ENCODE measurements at places on chromosomes 5 and 9.

DNA sequence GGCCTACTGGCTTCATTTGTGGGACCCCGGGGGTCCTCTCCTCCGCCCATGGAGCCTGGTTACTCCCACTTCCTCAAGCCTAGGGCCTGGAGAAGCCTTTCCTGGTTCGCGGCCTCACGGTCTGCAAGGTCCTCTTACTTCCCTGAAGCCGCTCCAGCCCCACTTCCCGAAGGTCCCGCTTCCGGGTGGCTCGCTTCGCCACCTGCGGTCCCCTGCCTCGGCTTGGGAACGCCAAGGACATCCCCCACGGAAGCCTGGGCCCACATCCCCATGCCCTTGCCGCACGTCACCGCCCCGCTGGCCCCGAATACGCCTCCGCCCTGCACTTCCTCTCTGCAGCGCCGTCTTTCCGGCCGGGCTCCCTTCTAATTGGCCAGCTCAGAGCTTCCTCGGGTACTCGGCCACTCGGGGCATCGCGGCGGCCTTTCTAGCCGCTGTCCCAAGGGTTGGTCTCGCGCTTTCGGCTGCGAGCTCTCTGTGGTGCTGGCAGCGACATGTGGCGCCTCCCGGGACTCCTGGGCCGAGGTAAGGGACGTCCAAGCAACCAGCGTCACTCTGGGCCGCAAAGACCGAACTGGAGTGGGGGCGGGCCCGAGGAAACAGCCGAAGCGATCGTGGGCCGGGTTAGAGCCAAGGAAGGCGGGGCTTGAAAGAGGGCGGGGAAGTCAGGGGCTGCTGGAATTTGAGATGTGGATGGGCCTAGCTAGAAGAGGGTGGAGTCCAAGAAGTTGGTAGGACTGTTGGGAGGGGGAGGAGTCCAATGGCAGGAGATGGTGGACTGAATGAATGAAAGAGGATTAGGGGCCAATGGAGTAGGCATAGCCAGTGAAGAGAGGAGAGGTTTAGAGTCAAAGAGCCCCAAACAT is at the start of gene DELE1:
TSS of gene DELE1 (plus strand) at position 424 of the 866 bp plus-strand sequence. CDS start at position 495, 71 bp downstream.
- DNase-seq = peak; percentile 97

- DNase-seq = no peak
Measured at GRCh38 chr5:53557386-53557785, 3.1 kb upstream of the NDUFS4 start.

DNA sequence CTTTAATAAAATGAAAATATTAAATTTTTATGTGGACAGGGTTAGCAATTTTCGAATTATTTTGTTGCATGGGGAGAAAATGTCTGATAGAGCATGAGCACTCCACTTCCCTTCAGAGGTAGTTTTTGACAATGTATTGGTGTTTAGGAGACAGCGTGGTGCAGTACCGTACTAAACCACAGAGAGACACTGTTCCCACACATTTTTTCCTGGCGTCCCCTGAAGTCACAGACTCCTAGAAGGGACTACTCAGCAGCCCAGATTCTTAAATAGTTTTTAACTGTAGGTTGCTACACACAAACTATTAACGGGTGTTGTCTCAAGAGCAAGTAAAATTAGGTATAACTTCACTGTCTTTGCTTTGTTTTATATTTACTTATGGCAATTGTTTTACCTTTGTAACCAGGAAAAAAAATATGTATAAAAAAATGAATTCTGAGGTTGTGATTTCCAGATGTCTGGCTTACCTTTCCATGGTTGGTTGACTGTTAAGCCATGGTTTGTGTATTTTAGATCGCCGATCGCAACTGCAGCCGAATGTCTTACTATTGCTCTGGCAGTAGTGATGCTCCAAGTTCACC is 171.2 kb downstream of the DOCK8 start:
- no peak for DNase-seq

- no peak for DNase-seq
Measured at GRCh38 chr5:103829585-103829984, 267.0 kb upstream of the NUDT12 start.

DNA sequence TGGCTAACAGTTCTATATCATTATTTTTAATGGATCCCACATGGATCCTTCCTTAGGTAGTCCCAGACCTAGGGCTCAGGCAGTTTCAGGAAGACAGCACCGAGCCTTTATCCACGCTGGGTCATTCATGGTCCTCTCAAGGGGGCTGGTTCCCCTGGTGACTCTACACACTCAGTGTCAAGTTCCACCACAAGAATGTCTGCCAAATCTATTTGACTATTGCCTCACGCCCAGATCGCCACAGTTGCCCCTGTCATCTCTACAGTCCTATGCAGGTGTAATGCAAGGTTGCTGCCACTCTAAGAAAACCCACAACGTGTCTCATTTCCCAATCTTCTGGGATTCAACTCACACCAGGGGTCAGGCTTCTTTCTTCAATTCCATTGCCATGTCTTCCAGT is 8.0 kb upstream of the ZNF366 start:
- peak; percentile 44 for DNase-seq

DNA sequence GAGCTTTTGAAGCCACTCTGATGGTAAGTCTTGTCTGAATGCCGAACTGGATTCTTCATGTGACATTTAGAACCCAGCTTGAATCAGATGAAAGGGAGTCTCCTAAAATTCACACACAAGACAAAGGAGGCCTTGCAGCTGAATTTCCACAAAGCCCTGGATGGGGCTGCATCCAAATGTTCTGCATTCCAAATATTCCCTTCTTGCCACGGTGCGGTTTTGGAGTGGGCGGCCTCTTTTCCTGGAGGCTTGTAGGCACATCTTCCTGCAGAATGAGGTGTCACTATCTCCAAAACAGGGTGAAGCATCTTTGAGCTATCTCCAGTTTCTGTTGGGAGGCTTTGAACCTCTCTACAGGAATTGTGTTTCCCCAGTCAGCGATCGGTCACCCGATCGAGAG is 342.7 kb downstream of the ARHGEF28 start:
- DNase-seq = no peak

GRCh38 chr5:149839761-149840160 is 104.8 kb downstream of the PDE6A start:
- DNase-seq = no peak

GRCh38 chr9:21357479-21358460 is 7.1 kb upstream of the IFNA6 start:
- DNase-seq = no peak

- DNase-seq = peak; percentile 26
Measured at GRCh38 chr9:36847781-36848673, 186.0 kb downstream of the PAX5 start.

DNA sequence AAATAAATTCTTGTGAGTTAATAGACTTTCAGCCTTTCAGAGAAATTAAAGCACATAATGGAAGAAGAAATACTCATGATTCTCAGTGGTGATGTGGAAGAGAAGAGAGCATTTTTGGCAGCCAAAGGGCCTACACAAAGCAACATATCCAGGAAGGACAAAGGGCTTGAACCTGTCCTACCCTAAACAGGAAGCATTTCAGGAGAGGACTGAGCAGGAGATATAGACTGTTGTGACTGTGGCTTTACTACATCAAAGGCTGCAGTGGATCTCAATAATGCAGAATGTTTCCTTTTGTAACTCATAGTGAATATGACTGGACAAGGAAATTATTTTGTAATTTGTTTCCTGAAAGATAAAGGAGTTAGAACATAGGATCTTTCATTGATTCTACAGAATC is 1.3 kb upstream of the PARP8 start:
- DNase-seq = no peak

- no peak for DNase-seq
Measured at GRCh38 chr9:86600977-86601376, 246.8 kb upstream of the TUT7 start.

GRCh38 chr5:39368116-39368515 is 3.8 kb upstream of the C9 start:
- no peak for DNase-seq

DNA sequence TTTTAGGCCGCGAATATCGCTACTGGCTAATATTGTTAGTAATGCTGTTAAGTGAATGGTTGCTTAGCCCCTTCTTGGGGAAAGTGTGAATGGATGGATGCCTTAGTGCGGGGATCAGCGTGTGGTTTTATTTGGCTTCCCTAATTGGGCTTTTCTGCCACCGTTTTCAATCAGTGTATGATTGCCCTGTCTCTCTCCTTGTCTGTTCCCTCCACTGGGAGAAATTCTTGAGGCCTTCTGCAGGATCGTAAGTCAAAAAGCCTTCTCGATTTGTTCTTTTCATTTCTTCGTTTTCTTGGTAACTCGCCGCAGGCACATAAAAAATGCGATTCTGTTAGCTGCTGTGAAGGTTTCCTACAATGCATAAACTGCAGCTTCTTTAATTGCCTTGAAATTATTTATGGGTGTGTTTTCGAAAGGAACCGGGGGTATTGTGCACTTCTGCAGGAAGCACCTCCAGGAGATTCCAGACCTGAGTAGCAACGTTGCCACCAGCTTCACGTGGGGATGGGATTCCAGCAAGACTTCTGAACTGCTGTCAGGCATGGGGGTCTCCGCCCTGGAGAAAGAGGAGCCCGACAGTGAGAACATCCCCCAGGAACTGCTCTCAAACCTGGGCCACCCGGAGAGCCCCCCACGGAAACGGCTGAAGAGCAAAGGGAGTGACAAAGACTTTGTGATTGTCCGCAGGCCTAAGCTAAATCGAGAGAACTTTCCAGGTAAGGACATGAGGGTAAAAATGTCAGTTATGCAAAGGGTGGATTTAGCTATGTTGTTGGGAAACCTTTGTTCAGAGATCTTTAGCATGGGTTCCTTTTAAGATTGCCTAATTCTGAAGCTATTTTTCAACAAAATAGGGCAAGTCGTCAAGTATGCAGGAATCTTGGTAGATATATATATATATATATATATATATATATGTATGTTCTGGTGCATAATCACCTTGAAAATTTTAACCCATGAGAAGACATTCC is 700 bp downstream of the SKP2 start:
- no peak for DNase-seq

- no peak for DNase-seq
Measured at GRCh38 chr5:59800347-59800893, 93.1 kb downstream of the PDE4D start.

DNA sequence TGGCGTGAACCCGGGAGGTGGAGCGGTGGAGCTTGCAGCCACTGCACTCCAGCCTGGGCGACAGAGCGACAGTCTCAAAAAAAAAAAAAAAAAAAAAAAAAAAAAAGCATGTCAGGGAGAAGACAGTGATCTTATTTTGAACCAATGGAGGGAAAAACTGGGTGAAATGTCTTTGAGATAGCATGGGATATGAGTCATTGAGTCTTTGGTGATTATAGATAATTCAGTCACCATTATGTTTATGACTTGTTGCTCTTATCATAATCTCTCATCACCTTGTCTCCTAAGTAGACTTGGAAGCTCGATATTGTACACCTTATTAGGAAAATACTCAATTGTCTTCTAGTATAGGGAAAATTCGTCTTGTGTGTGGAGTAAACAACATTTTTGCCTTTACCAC is 55.1 kb upstream of the KDM4C start:
- no peak for DNase-seq

DNA sequence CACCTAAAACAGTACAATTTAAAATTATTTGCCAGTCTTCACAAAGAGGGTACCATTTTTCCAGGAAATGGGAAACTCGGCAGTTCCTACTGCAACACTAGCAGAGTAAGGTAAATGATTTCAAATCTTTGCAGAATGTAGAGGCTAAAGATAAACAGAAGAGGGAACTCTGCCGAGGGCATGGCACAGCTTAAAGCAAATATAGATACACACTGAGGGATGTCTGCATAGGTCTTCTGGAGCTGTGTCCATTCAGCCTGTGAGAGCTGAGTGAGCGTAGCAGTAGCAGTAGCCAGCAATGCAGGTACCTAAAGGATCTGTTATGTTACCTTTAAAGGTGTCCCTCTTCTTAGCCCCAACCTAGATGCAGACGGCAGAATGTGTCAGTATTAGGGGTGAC is 17.5 kb downstream of the CDKL3 start:
- DNase-seq = no peak
